H1 (cell line): ENCODE measurements at places on chromosomes 3 and 15. TPM values are rescaled to one million over a fixed set of nuclear protein-coding genes. Genes with fewer than 3 reads are reported as not detected.

DNA sequence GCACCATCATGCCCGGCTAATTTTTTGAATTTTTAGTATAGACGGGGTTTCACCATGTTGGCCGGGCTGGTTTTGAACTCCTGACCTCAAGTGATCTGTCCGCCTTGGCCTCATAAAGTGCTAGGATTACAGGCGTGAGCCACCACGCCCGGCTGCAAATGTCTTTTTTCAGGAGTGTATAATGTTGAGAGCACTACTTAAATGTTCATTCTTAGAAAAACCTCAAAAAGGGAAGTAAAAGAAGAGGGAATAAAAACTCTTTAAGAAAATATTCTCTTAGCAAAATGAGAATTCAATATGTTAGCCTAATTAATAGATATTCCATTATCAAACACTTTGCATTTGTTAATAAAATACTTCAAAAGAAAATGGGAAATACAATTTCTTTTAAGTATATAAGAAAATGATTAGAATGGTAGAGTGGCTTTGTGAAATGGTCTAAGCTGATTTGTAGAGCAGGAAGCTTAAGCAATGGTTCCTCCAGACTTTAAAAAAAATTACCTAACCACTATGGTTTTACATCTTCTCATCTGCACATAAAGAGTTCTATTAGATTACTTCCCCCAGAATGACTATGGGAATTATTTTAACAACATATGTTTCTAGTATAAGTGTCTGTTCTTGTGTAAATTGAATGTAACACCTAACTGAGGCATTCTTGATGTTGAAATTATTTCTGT is 226.7 kb upstream of the ALCAM start:
- no peak for DNase-seq

DNA sequence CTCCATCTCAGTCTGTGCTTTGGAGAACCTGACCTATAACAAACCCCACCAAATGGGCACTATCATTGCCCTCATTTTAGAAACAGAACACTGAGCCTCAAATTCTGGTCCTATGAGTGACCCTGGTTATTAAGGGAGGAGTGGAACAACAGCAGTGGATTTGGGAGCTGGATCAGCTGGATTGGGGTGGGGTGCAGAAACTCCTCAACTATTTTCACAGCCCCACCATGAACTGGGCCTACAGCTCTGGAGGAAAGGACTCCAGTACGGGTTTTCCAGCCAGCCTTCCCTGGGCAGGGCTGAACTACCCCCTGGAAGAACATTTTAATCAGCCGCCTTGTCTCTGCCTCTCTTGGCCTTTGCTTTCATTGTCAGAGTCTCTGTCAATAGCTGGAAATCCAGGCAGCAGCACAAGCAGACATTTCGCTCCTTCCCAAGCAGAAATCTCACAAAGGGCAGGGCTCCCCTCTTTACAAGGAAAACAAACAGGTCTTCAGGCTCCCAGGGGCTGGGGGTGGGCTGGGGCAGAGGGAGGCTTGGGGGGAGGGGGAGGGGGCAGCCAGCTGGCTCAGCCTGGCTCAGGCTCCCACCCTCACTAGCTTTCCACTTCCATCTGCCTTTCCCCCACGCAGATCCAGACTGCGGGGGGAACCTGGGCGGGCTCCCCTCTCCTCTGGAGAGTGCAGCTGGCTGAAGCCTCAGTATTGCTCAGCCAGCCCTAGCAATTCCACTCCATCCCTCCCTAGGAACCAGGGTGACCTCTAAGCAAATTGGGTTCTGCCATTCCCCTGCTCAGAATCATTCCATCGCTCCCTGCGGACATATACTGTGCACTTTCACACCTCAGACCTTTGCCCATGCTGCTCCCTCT is 13.7 kb upstream of the TLE3 start:
- DNase-seq = peak; percentile 60

GRCh38 chr3:41131224-41131623 is 68.1 kb upstream of the CTNNB1 start:
- DNase-seq = no peak

DNA sequence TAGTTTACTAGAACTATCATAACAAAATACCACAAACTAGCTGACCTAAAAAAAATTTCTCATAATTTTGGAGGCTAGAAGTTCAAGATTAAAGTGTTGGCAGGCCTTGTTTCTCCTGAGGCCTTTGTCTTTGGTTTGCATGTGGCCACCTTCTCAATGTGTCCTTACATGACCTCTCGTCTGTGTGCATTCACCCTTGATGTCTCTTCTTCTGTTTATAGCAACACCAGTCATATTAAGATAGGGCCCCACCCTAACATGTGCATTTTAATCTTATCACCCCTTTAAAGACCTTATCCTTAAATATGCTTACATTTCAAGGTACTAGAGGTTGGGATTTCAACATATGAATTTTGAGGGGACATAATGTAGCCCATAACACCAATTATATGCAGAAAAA is 177.0 kb downstream of the ZBBX start:
- no peak for DNase-seq

- DNase-seq = no peak
Observed at GRCh38 chr15:33330931-33331330, 20.2 kb downstream of the RYR3 start.

The RPP14 gene
- 19.8 and 23.4 TPM in 2 replicates for total RNA-seq

The ARRDC4 gene
- total RNA-seq = 3.7 and 3.8 TPM in 2 replicates
